ENCODE measurements at places on chromosomes 2 and 18.

DNA sequence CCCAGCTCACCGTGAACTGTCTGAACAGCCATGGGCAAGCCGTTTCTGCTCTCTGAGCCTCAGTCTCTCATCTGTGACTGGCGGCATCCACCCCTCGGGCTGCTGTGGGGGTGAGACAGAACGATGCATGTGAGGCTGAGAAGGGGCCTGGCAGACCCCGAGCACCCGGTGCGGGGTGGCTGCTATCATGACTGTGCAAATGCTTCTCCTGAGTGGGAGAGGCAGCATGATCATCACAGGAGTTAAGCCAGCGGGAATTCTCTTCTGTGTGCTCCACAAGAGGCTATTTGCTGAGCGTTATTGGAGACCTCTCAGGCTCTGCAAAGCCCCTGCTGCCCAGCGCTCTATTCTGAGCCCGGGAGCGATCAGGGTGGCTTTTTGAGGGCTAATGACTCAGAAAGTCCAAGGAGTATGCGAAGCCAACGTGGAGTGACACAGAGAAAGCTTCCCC is 45.8 kb upstream of the ID2 start:
- DNase-seq: no peak

DNA sequence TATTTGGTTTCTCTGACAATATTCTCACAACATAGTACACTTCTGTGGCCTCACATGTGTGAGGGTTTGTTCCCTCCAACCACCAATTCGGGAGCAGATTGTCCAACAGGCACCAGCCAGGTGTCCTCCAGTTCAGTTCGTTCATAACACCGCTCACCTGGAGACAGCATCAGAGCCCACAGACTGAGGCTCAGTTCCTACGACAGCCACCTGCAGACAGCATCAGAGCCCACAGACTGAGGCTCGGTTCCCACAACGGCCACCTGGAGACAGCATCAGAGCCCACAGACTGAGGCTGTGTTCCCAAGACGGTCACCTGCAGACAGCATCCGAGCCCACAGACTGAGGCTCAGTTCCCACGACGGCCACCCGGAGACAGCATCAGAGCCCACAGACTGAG is 58.2 kb upstream of the SNTG2 start:
- no peak for DNase-seq

GRCh38 chr2:177721818-177722567 is 329.4 kb downstream of the AGPS start:
- DNase-seq: no peak

DNA sequence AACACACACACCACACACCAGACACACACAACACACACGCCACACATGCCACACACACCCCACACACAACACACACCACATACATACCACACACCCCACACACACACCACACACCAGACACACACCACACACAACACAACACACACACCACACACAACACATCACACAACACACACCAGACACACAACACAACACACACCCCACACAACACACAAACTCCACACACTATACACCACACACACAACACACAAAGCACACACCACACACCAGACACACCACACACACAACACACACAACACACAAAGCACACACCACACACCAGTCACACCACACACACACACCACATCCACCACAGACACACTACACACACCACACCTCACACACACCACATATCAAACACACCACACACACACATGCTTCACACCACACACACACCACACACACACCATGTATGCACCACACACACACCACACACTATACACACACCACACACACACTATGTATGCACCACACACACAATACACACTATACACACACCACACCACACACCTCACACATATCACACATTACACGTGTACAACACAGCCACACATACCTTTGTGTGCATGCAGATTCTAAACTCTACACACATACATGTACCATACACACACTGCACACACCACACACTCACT is 72.2 kb downstream of the TMEM18 start:
- DNase-seq: no peak

- DNase-seq: no peak
Measured at GRCh38 chr2:175441181-175441761, 259.8 kb upstream of the ATP5MC3 start.

GRCh38 chr2:239881561-239882320 is 143.4 kb downstream of the NDUFA10 start:
- no peak for DNase-seq

DNA sequence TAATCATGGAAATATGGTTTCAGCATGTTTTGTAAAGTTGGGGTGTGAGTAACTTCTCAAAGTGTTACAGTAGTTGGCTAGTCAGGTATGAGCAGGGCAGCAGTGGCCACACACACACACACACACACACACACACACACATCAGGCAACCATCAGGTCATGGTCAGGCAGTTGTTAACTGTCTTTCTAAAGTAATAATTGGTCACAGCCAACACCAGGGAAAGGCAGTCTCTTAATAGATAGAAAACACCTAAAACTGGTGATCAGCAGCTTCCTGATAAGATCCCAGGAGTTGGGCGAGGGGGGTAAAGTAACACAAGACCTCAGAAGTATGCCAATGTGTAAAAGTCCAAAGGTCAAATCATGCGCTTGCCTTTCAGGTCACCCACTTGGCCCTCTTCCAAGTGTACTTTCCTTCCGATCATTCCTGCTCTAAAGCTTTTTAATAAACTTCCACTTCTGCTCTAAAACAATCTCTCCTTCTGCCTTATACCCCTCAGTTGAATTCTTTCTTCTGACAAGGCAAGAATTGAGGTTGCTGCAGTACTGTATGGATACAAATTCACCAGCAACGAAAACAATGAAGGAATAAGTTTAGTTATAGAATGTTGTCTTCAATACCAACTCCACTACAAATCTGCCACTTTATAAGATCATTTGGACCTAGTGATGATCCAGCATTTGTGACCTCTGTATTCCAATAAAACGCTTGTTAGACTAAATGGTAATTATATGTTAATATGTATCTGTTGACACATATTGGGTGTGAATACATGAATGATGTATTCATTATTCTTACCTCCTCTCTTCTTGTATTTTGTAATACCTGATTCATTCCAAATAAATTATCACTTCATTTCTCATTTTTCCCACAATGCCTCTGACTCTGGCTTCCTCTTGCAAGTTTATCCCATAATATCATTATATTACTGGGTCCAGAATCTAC is 254.3 kb downstream of the METTL4 start:
- DNase-seq: no peak

DNA sequence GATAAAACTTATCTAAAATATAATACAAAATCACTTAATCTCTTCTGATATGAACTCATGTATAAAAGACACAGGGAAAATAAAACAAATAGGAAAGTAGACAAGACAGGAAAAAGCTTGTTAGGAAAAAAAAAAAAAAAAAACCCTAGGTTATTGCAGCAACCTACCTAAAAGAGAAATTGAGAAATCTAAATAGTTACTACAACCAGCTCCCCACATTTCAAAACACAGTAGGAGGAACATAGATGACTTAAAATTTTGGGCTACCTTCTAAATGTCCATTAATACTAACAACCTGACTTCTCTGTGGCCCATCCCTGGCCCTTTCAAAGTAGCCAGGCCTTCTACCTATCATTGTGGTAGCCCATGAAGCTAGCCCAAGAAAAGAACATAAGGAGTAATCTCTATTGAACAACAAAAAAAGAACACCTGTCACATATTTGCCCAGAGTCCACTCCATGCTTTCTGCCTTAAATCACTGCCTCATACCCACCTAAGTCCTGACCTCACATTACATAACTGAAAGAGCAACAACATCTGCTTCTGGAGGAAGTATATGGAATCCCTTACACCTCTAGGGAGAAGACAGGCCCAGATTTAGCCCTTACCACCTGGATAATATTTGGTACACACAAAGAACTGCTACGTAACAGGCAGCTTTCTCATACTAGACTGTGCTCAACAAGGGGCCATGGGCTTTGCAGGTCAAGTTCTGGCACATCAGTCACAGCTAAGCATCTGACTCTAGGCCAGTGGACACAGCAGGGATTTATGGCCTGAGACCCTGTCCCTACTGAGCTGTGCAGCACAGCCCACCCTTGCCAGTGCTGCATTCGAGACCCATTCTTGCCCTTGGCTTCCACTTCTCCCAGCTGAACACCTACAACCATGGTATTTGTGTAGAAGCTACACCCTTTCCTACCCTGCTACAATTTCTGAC is 8.5 kb downstream of the SUCLG1 start:
- no peak for DNase-seq

- no peak for DNase-seq
Measured at GRCh38 chr2:84878459-84878858, 2.4 kb downstream of the TRABD2A start.

- DNase-seq: no peak
Measured at GRCh38 chr2:205267323-205267722, 415.0 kb upstream of the NRP2 start.

GRCh38 chr18:27249933-27250332 is 64.8 kb upstream of the CHST9 start:
- DNase-seq: no peak

DNA sequence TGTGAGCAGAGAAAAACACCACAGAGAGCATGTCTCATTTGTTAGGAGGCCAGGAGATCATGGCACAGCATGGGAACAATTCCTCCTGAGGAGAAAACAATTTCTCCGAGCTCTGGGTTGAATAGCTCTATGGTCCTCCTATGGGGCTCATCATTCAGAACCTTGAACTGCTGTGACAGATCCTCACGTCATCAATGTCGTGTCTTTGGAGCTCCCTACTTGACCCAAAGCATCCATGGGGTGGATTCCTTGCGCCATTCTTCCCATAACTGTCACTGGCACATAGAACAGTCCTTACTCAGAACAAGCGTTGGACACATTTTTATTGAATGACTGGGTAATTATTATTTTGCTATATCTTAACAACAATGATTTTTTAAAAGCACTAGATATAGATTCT is 15.8 kb upstream of the TCF4 start:
- no peak for DNase-seq

- DNase-seq: no peak
Measured at GRCh38 chr2:218536804-218537494, 31.2 kb downstream of the USP37 start.

DNA sequence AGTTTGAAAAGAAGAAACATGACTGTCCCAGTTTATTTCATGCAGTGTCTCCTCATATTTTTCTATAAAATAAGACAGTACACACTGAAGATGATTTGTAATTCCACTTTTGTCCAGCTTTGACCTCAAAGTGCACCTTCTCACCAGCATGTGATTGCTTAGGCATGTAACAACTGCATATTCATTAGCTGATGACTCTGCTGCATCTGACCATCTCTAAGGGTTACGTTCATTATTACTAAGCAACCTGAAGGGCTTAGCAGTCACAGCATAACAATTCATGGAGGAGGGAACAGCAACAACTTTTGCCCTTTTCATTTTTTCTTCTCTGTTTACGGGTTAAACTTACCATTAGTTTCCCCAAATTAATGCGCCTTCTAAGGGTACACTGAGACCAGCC is 330.6 kb upstream of the PIK3C3 start:
- DNase-seq: no peak

- no peak for DNase-seq
Measured at GRCh38 chr2:173254659-173255058, 100.0 kb upstream of the CDCA7 start.

- no peak for DNase-seq
Measured at GRCh38 chr2:152740743-152741328, 22.4 kb downstream of the ARL6IP6 start.

- no peak for DNase-seq
Measured at GRCh38 chr2:68605939-68606338, 37.4 kb upstream of the PROKR1 start.

GRCh38 chr18:32383050-32383819 is 87.4 kb downstream of the GAREM1 start:
- DNase-seq: no peak

DNA sequence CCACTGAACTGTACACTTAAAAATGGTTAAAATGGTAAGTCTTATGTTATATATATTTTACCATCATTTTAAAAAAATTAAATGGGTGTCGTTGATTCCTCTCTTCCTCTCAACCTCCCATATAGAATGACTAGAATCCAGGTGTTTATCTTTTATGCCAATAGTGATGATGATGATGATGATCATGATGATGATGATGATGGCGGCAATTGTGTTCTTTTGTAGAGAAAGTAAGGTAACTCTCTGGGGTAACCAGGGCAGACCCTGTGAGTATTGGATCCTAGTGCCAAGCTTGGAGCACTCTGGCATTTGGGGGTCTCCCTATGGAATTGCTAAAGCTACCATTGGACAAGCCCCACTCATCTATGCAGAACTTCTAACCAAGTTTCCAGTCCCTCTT is 113.6 kb downstream of the GLI2 start:
- DNase-seq: no peak

GRCh38 chr2:100831158-100831750 is 11.3 kb downstream of the NPAS2 start:
- no peak for DNase-seq
